Stimulated activated CD8-positive, alpha-beta memory T cell treated with anti-CD3 and anti-CD28 coated beads, Interleukin-12 subunit alpha, Interleukin-12 subunit beta, amount 100 ng/mL, for 4 hours (primary cell): ENCODE measurements at places on chromosomes 3 and 15.

DNA sequence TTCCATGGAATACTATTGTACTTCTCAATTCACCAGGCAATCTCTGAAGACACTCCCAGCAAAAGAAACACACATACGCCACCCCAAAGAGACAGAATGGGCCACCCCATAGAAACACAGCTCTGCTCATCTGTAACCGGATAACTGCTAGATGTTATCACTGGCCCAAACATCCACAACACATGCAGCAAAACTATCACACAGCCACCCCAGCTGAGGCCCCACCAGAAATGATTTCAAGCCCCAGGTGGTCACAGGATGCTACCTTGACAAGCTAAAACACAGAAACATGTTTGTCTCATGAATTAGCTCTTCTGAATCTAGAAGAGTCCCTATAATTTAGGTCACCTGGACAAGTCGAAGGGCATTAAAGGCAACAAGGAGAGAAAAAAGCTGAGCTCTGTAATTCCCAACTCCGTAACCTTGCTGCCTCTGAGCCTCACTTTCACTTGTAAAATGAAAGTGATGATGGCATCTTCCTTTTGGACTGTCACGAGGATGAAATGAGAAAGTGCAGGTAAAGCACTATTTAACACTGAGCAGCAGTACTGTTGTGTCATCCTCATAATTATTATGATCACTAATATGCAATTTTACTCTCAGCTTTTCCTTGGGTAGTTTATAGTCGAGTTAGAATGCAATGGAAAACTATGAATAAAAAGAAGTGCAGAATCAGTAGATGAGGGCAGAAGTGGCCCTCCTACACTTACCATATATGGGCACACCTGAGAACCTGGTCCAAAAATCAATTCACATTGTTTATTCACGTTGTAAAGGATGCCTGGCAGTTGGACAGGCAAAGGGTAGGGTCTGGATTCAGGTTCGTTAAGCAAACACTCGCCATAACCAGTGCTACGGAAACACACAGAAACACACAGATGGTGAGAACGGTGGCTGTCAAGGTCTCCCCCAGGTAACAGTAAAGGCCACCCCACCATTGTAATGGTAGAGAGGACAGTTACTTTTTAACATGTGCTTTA lies 38.6 kb downstream of the ADAMTS9 start:
- no peak for DNase-seq

- no peak for DNase-seq
These were observed 54.1 kb upstream of the ANP32A start for GRCh38 chr15:68874788-68875187.

DNA sequence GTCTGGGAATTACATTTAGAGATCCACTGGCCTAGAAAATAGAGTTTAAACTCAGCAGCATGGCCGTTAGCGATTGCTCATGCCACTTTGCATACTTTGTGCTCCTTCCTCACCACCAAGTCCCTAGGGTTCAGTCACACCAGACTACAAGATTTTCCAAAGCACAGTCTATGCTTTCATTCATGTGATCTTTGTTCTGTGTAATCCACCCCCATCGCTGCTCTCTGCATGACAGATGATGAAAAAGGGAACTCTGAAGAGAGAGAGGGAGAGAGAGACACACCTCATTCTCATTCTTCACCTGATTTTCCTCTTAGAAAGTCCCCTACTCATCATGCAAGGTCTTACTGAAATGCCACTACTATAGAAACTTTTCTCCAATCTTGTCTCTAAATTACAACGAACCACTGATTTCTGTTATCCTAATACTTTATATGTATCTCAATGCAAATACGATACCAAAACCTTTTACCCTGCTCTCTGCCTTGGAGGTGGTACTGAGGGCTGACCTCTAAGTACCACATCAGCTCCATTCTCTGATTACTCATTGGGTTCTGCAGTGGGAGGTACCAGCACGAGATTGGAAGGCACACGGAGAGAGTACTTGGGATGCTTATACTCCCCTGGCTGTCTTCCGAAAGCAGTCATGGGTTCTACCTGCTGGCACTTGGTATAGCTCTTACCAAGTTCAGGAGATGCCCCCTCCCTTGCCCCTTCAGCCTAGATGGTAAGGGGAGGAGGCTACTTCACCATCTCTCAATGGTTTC lies 1.1 kb upstream of the PARP15 start:
- no peak for DNase-seq

GRCh38 chr3:114584734-114585371 lies 291.0 kb downstream of the TIGIT start:
- DNase-seq: no peak

GRCh38 chr15:65059931-65060596 lies 7.7 kb downstream of the RASL12 start:
- no peak for DNase-seq
